ENCODE measurements at places on chromosomes 12 and 14.

GRCh38 chr12:27015730-27016076 is 1.5 kb upstream of the TM7SF3 start:
- DNase-seq = no peak

DNA sequence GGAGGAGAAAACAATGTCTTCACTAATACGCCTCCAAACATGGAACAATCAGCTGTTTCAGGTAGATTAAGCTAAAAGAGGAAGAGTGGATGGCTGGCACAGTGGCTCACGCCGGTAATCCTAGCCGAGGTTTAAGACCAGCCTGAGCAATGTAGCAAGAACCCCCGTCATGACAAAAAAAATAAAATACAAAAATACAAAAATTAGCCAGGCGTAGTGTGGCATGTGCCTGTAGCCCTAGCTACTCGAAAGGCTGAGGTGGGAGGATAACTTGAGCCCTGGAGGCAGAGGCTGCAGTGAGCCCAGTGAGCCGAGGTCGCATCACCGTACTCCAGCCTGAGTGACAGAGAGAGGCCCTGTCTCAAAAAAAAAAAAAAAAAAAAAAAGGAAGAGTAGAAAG is 1.2 kb upstream of the MED13L start:
- DNase-seq = no peak

- no peak for DNase-seq
These were observed 25.5 kb downstream of the ZFYVE21 start for GRCh38 chr14:103740991-103741689.

GRCh38 chr14:33457021-33457420 is 493.9 kb downstream of the EGLN3 start:
- DNase-seq = no peak

DNA sequence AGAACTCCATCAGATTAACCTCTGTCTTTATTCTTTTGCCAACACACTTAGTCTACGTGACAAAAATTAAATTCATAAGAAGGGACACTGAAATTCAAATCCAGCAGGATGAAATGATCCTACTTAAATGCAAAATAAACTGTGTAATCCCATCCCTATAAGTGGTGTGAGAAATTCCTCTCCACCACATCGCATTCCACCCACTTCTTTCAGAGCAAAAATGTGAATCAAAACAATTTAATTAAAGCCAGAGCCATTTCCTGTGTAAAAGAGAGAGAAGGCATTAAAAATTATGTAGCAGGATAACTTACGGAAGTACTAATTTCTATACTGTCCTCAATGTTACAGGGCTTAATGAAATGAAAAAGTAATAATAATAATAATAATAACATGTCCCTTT is 844.3 kb downstream of the GALC start:
- no peak for DNase-seq
